T-helper 2 cell treated with Interferon-gamma antibody and Interleukin-4, amounts not matched to agents 5 μg/mL and 100 μg/mL, for 36 hours (primary cell): ENCODE measurements at places on chromosomes 1 and 21.

GRCh38 chr1:180693564-180694244 is 61.9 kb downstream of the XPR1 start:
- DNase-seq: no peak

GRCh38 chr1:115428256-115428655 is 90.2 kb upstream of the NGF start:
- no peak for DNase-seq

GRCh38 chr1:60895701-60896100 is 186.7 kb upstream of the NFIA start:
- no peak for DNase-seq

DNA sequence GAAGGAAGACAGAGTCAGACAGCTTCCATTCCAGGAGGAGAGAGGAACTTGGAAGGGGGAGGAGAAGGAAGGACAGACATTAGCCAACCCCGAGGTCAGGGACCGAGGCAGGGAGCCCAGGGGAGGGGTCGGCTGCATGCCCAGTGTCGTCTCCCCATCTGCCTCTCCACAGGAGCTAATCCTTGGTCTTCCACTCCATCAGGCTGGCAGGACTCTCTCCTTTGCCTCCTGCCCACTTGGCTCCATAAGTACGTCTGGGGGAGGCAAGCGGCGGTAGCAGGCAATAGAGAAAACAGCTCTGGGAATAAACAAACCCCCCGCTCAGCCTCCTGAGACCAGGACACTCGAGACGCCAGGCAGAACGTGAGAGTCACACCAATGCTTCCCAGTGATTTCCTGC is 71.3 kb downstream of the GRIK3 start:
- no peak for DNase-seq

GRCh38 chr1:222769181-222769580 is 32.2 kb downstream of the FAM177B start:
- DNase-seq: no peak
